AG09319 (cell line): ENCODE measurements at places on chromosomes 7 and 10.

- no peak for DNase-seq
These were observed 156.9 kb upstream of the PCBD1 start for GRCh38 chr10:71045204-71045809.

- DNase-seq = no peak
These were observed 264.2 kb upstream of the ZMIZ1 start for GRCh38 chr10:78804411-78805032.

GRCh38 chr7:31488562-31489203, 25.2 kb upstream of the ITPRID1 start:
- DNase-seq = peak; percentile 1

DNA sequence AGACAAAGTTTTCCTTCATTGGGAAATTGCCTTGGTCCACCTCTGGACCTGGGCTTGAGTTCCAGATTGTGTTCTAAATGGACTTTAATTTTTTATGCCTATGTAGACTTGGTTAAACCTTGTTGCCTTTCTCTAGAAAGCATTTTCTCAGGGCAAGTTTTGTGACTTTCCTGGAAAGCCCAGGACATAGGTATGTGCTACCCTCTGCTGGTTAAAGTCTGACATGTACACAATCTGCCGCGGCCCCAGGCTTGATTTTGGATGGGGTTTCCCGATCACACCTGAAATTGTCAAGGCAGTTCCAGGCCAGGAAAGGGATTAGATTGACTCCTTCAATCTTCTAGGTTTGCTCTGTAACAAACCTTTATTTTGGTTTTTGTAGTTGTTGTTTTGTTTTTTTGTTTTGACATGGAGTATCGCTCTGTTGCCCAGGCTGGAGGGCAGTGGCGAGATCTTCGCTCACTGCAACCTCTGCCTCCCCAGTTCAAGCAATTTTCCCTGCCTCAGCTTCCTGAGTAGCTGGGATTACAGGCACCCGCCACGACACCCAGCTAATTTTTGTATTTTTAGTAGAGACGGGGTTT, 14.1 kb upstream of the AKR1B10 start:
- no peak for DNase-seq

DNA sequence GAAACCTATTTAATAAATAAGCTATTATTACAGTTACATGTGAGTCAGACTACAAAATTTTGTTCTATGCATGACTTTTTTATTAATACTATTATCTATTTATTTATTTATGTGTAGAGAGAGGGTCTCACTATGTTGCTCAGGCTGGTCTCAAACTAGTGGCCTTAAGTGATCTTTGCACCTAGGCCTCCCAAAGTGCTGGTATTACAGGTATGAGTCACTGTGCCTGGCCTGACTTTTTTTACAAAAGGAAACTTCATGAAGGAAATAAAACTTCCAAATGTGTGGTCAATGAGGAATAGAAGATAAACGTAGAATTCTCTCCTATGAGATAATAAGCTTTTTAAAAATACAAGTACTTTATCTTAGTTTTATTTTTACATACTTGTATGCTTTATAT, 19.0 kb downstream of the COL28A1 start:
- no peak for DNase-seq

DNA sequence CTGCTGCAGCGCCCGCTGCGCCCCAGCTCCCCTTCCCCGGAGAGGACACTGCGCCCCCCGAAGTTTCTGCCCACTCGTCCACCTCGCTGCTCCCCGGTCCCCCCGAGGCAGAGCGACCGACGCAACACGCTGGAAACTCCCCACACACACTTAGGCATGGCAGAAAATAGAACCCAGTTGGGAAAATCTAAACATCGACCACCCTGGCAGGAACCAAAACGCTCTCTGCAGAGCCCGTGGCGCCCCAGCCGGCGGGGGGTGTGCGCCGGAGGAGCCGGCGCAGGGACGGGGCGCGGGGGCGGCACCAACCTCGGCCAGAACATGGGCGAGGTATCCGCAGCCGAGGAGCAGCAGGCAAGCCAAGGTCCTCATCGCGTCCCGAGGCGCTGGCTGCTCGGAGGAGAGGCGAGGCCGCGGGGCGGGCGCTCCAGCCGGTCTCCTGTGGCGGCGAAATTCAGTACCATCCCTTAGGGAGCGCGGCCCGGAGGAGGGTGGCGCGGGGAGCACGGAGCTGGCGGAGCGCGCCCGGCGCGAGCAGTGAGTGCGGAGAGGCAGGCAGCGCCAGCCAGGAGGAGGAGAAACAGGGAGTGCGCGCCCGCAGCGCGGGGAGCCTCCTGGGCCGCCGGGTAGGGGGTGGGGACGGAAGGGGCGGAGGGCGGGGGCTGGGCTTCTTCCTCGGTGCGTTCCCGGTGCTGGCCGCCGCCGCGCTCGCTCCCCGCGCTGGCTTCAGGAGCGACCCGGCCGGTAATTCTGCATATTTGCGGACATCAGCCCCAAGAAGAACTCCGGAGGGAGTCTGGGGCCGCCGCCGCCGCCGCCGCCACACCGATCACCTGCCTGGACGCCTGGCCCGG, 789 bp downstream of the PDGFA start:
- no peak for DNase-seq

GRCh38 chr7:100485471-100485876, 1.7 kb downstream of the NYAP1 start:
- DNase-seq = no peak

DNA sequence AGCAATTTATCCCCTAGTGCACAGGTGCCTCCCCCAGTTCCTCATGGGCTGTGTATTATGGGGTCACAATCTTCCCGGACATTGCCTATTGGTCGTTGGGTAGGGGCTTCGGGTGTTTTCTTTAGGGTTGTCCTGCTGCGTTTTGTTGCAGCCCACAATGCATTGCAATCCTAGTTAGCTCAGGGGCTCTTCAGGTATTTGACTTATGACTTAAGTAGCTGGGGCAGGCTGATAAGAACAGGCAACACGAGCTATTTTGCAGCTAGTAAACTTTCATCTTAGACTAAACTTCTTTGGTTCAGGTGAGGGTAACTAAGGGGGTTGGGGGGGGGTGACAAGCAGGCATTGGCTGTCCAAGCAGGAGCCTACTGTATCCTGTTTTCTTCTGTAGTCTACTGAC, 158.5 kb downstream of the TPST1 start:
- DNase-seq = no peak

- no peak for DNase-seq
These were observed 333.9 kb downstream of the DNAJB6 start for GRCh38 chr7:157670490-157671357.

- DNase-seq = no peak
These were observed 362.4 kb downstream of the ADRA2A start for GRCh38 chr10:111439034-111439842.

DNA sequence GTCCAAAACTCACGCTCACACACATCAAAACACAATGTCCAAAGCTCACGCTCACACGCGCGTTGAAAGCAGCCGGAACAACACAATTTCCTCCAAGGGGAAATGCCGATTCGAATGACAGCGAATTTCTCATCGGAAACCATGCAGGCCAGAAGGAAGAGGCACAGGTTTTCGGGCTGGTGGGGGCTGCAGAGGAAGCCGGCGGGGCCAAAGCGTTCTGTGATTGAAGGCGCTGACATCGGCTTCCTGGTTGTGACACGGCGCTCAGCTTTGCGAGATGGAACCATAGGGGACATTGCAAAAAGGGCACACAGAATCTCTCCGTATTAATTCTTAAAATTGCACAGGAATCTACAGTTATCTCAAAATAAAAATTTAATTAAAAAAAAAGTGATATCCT, 61.3 kb downstream of the FOXL3 start:
- DNase-seq = no peak

DNA sequence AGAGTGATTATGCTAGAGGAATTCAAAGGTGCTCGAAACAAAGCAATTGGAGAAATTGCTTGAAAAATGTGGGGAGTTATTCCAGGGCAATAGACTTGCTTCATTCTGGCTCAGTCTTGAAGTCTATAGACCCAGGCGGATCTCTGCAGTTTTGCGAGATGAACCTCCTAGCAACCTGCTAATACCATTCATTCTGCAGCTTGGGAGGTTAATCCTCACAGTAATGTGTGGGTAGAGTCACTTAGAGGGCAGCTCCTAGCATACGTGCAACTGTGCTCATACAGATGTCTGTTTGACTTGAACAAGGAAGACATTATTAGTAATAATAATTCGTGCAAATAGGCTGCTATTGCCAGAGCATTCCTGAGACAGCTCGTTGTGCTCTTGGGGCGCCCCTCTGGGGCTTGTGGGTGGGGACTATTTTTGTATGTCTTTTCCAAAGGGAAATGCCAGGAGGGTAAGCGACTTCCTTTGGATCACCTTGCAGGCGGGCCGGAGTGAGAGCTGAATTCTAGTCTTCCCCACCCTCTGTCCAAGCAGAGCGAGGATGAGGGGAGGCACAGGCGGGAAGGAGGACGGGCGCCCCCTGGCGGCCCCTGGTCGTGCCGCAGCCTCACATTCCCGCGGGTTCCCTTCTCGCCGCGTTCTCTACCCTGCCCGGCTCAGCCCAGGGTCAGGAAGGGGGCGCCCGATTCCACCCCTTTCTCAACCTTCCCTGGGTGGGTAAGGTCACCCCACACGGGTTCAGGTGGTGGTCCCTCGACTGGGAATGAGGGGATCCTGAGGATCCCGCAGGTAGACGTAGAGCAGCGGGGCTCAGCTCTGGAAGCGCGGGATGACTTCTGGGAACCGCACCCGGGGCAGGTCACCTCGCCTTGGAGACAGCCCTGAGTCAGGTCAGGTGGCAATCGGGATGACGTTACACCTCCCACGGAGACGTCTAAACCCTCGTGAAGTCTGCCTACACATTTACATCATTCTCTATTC, 241.5 kb downstream of the PHTF2 start:
- DNase-seq = no peak

- DNase-seq = no peak
These were observed 62.0 kb downstream of the SLIT1 start for GRCh38 chr10:97123765-97124164.
